PC-3 (cell line): ENCODE measurements at places on chromosomes 16 and 17.
A peak's percentile ranks its signal among the peaks of the same experiment; 100 is the strongest.

GRCh38 chr17:1638171-1638590 is 7.4 kb downstream of the SCARF1 start:
- no peaks in the 10 kb centered on the region for H3K36me3 ChIP-seq
- no peak for DNase-seq
- no peak overlapping the region for H3K4me3 ChIP-seq
- no peaks in the 10 kb centered on the region for H3K27me3 ChIP-seq
- H3K4me1 ChIP-seq, result no peaks in the 10 kb centered on the region

DNA sequence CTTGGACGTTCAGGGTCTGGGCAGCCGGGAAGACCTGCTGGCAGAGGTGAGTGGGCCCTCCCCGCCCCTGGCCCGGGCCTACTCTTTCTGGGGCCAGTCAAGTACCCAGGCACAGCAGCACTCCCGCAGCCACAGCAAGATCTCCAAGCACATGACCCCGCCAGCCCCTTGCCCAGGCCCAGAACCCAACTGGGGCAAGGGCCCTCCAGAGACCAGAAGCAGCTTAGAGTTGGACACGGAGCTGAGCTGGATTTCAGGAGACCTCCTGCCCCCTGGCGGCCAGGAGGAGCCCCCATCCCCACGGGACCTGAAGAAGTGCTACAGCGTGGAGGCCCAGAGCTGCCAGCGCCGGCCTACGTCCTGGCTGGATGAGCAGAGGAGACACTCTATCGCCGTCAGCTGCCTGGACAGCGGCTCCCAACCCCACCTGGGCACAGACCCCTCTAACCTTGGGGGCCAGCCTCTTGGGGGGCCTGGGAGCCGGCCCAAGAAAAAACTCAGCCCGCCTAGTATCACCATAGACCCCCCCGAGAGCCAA is 8.6 kb upstream of the ABCC3 start:
- DNase-seq, result peak; percentile 76
- no peak overlapping the region for H3K4me3 ChIP-seq
- no peaks in the 10 kb centered on the region for H3K27me3 ChIP-seq
- H3K36me3 ChIP-seq, result no peaks in the 10 kb centered on the region
- no peak overlapping the region for H3K27ac ChIP-seq

- no peaks in the 10 kb centered on the region for H3K4me1 ChIP-seq
- no peaks in the 10 kb centered on the region for H3K36me3 ChIP-seq
- H3K4me3 ChIP-seq, result no peak overlapping the region
- H3K27ac ChIP-seq, result no peak overlapping the region
- DNase-seq, result no peak
These were observed 388.7 kb upstream of the PMFBP1 start for GRCh38 chr16:72560617-72561016.

DNA sequence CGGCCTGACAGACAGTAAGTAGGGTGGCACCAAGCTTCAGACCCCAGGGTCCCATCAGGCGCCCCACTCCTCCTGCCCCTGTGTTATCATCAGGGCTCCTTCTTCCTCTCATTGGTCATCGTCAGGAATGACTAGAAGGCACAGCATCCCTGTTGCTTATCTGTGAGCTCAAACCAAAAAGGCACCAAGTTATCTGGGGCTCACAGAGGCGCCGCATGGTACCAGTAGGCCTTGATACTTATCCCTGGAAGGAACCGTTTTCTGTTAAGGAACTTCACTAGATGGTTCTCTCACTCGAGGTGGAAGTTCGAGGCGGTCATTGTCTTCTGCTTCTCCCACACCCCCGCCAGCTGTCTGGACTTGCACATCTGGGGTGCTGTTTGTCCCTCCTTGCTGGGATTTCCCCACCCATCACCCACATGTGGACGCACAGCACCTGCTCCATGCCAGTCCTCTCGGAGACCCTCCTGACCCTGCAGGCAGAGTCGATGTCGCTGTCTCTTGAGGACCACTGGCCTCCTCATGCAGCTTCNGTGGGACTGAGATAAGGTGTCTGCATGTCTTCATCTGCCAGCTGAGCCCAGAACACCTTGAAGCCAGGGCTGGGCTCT is 52.1 kb downstream of the METRNL start:
- no peaks in the 10 kb centered on the region for H3K4me1 ChIP-seq
- no peak overlapping the region for H3K4me3 ChIP-seq
- no peak for DNase-seq
- peaks cover 5% of the 10 kb centered on the region for H3K27me3 ChIP-seq
- no peak overlapping the region for H3K27ac ChIP-seq
- no peaks in the 10 kb centered on the region for H3K36me3 ChIP-seq

- H3K36me3 ChIP-seq, result no peaks in the 10 kb centered on the region
- no peaks in the 10 kb centered on the region for H3K27me3 ChIP-seq
- no peak overlapping the region for H3K4me3 ChIP-seq
- no peak for DNase-seq
- H3K4me1 ChIP-seq, result no peaks in the 10 kb centered on the region
These were observed 11.1 kb upstream of the CCL5 start for GRCh38 chr17:35891269-35891668.

DNA sequence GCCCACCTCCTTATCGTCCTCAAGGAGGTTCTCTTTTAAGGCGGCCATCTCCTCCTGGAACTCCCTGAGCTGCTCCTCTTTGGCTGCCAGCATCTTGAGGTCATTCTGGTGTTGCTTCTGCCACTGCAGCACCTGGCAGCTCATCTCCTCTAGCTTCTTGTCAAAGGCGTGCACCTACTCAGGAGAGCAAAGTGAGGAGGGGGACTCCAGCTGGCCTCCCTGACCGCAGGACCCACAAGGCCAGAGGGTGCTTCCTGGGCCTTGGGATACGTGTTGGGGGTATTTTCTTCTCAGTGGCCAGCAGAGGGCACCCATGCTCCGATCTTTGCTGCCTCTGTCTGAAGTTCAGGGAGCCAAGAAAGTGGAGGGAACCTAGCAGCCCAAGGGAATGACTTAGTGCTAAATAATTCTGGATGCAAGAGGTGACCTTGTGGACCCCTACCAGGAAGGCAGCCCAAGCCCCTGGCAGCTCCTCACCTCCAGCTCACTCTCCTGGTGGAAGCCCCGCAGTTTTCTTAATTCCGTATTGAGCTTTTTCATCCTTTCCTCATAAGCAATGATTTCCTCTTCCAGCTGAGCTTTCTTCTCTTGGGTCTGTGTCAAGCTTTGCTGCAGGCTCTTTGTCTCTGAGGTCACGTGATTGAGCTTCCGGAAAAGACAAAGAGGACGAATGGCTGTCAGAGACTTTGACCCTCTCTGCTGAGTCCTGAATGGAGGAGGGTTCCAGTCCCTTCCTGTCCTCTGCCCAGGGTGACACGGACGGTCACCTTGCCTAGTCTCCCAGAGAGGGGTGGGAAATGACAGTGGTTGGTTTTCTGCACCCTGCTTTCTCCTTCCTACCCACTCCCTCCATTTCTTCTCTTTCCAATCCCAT is 31.4 kb downstream of the DHX38 start:
- no peak overlapping the region for H3K27ac ChIP-seq
- no peaks in the 10 kb centered on the region for H3K36me3 ChIP-seq
- no peaks in the 10 kb centered on the region for H3K27me3 ChIP-seq

GRCh38 chr17:75839942-75840798 is 4.0 kb downstream of the UNC13D start:
- no peak overlapping the region for H3K4me3 ChIP-seq
- H3K36me3 ChIP-seq, result no peaks in the 10 kb centered on the region; the same call in 1 of the 2 replicates
- DNase-seq, result no peak
- peaks cover 19% of the 10 kb centered on the region for H3K4me1 ChIP-seq

- no peak for DNase-seq
- H3K27me3 ChIP-seq, result no peaks in the 10 kb centered on the region
- no peaks in the 10 kb centered on the region for H3K4me1 ChIP-seq
- no peaks in the 10 kb centered on the region for H3K36me3 ChIP-seq
- H3K27ac ChIP-seq, result no peak overlapping the region
- no peak overlapping the region for H3K4me3 ChIP-seq
These were observed 188.6 kb downstream of the DNAH9 start for GRCh38 chr17:11786711-11787438.

GRCh38 chr16:9012848-9013507 is 49.3 kb upstream of the USP7 start:
- no peaks in the 10 kb centered on the region for H3K27me3 ChIP-seq
- no peak overlapping the region for H3K27ac ChIP-seq
- H3K36me3 ChIP-seq, result no peaks in the 10 kb centered on the region

- no peaks in the 10 kb centered on the region for H3K4me1 ChIP-seq
- DNase-seq, result no peak
- H3K36me3 ChIP-seq, result no peaks in the 10 kb centered on the region
- H3K27me3 ChIP-seq, result peaks cover 20% of the 10 kb centered on the region; the same call in 1 of the 2 replicates
These were observed 276.3 kb upstream of the MYOCD start for GRCh38 chr17:12389421-12389820.

DNA sequence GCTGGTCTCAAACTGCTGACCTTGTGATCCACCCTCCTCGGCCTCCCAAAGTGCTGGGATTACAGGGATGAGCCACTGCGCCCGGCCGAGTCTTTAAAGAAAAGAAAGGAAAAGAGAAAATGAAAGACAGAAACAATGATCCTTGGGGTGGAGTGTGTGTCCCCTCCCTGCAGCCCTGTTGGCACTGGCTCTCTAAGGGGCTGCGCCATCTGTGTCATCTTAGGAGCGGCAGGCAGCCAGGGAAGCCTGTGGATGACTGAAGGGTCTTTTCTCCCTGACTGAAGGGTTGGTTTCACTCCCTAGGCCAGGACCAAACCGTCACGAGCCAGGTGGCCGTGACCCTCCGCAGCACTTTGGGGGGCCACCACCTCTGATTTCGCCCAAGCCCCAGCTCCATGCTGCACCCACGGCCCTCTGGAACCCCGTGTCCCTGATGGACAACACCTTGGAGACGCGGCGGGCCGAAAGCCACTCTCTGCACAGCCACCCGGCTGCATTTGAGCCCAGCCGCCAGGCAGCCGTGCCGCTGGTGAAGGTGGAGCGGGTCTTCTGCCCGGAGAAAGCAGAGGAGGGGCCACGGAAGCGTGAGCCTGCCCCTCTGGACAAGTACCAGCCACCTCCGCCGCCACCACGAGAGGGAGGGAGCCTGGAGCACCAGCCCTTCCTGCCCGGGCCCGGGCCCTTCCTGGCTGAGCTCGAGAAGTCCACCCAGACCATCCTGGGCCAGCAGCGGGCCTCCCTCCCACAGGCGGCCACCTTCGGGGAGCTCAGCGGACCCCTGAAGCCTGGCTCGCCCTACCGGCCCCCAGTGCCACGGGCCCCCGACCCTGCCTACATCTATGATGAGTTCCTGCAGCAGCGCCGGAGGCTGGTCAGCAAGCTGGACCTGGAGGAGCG is 27.7 kb downstream of the GINS2 start:
- H3K36me3 ChIP-seq, result peaks cover 8% of the 10 kb centered on the region; the same call in 1 of the 2 replicates
- H3K27ac ChIP-seq, result no peak overlapping the region
- no peak overlapping the region for H3K4me3 ChIP-seq
- no peaks in the 10 kb centered on the region for H3K4me1 ChIP-seq
- no peak for DNase-seq

DNA sequence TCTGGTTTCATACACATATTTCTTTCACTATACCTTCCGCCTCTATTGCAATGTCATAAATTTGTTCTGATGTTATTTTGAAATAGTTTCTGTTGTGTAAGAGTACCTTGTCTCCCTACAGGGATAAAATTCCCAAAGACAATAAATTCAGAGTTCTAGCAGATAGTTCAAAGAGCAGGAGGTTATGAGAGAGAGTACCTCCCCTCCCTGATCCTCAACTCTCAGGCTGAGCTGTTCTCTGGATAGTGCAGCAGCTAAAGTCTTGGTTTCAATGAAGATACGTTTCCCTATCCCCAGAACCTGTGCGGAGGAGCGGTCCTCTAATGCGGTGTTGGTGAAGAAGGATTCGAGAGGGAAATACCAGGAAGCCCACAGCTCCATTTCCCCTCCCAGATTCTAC is 190.2 kb upstream of the CPHXL start:
- H3K4me1 ChIP-seq, result no peaks in the 10 kb centered on the region
- H3K27ac ChIP-seq, result no peak overlapping the region
- DNase-seq, result no peak
- H3K4me3 ChIP-seq, result no peak overlapping the region
- no peaks in the 10 kb centered on the region for H3K36me3 ChIP-seq
- H3K27me3 ChIP-seq, result peaks cover 58% of the 10 kb centered on the region

- H3K4me1 ChIP-seq, result no peaks in the 10 kb centered on the region
- no peaks in the 10 kb centered on the region for H3K36me3 ChIP-seq
- no peaks in the 10 kb centered on the region for H3K27me3 ChIP-seq
These were observed 73.3 kb upstream of the IRX6 start for GRCh38 chr16:55250701-55251100.

- no peaks in the 10 kb centered on the region for H3K27me3 ChIP-seq
- no peak overlapping the region for H3K4me3 ChIP-seq
- H3K27ac ChIP-seq, result no peak overlapping the region
- peaks cover 13% of the 10 kb centered on the region for H3K4me1 ChIP-seq
- no peaks in the 10 kb centered on the region for H3K36me3 ChIP-seq
These were observed 64.7 kb downstream of the MRC2 start for GRCh38 chr17:62692159-62692651.

GRCh38 chr17:2719861-2720260 is 8.3 kb upstream of the CLUH start:
- H3K27ac ChIP-seq, result no peak overlapping the region
- H3K27me3 ChIP-seq, result no peaks in the 10 kb centered on the region
- DNase-seq, result no peak
- H3K4me1 ChIP-seq, result no peaks in the 10 kb centered on the region
- H3K36me3 ChIP-seq, result no peaks in the 10 kb centered on the region
- no peak overlapping the region for H3K4me3 ChIP-seq

DNA sequence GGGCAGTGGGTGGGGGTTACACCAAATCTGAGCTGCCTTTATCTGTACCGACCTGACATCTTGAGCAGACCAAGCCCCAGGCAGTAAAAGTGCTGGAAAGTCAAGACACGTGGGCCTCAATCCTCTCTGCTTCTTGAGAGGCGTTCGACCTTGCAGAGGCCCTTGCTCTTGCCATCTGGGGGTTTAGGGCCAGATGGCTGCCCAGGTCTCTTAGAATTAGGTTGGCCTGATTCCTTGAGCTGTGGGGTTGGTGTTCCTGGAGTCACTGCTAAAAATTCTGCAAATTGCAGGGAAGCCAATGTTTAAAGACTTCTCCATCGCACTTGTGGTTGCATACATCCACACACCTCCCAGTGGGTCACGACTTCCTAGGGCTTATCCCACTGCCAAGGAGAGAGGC is 238.2 kb upstream of the ASIC2 start:
- no peaks in the 10 kb centered on the region for H3K36me3 ChIP-seq
- no peak for DNase-seq
- no peak overlapping the region for H3K27ac ChIP-seq
- no peaks in the 10 kb centered on the region for H3K27me3 ChIP-seq
